ENCODE measurements at places on chromosomes 5 and 9. TPM values are rescaled to one million over a fixed set of nuclear protein-coding genes. Genes with fewer than 3 reads are reported as not detected.

DNA sequence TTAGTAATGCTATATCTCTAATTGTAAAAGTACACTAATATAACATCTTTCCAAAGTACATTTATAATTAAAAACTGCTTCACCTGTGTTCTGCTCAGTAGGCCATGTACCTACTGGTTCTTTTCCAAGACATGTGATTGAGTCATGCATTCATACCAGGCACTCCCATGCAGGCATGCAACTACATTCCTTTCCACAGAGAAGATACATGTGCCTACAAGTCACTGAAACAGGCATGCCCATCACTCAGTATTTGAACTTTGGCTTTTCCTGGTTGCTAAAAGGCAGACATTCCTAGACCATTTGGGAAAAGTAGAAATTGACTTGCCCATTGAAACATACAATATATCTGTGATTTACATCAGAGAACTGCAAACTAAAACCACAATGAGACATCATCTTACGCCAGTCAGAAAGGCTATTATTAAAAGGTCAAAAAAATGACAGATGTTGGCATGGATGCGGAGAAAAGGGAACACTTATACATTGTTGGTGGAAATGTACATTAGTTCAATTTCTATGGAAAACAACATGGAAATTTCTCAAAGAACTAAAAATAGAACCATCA is 148.3 kb upstream of the MOCS2 start:
- H3K4me1 ChIP-seq, result peaks cover 3% of the 10 kb centered on the region
- DNase-seq, result no peak
- H3K36me3 ChIP-seq, result no peaks in the 10 kb centered on the region
- no peak overlapping the region for H3K4me3 ChIP-seq
- H3K27me3 ChIP-seq, result no peaks in the 10 kb centered on the region
- no peak overlapping the region for H3K27ac ChIP-seq

DNA sequence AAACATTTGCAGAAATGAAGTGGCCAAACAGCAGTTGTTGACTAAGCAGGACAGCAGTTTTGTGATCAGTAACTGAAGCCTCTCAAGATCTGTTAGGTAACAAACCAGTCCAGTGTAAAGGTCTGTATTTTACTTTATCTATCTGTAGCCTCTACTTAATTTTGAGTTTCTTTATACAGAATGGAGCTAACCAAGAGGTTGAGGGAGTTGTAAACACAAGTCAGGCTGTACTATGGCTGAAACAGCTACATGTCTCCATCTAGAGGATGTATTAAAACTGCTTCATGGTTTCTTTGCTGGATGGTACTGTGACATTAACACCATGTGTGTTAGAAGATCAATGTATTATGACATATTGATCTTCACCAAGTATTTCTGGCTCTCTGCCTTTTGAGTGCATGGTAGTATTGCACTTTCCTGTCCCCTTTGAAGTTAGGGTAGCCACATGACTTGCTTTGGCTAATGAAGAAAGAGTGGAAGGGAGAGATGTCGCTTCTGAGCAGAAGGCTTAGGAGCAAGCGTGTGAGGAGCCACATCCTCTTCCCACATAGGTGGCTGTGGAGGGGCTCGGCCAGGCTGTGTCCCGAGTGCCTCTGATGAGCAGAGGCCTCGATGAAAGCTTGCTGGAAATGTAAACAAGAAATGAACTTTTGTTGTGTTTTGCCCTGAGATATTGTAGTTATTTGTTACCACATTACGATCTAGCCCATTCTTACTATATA is 105.6 kb upstream of the PCA3 start:
- H3K4me1 ChIP-seq, result peaks cover 7% of the 10 kb centered on the region
- no peak overlapping the region for H3K27ac ChIP-seq
- H3K36me3 ChIP-seq, result no peaks in the 10 kb centered on the region

DBH gene
- total RNA-seq, result not detected

- no peaks in the 10 kb centered on the region for H3K36me3 ChIP-seq
- no peak overlapping the region for H3K4me3 ChIP-seq
- H3K27me3 ChIP-seq, result no peaks in the 10 kb centered on the region
- DNase-seq, result no peak
- H3K27ac ChIP-seq, result no peak overlapping the region
Observed at GRCh38 chr5:31114817-31115216, 78.7 kb upstream of the CDH6 start.

- H3K36me3 ChIP-seq, result no peaks in the 10 kb centered on the region
- no peaks in the 10 kb centered on the region for H3K4me1 ChIP-seq
- no peaks in the 10 kb centered on the region for H3K27me3 ChIP-seq
- H3K4me3 ChIP-seq, result no peak overlapping the region
- no peak for DNase-seq
Observed at GRCh38 chr5:103657301-103657700, 94.7 kb upstream of the NUDT12 start.

LRRC26 gene
- 5.4 TPM for total RNA-seq

Measured in suprapubic skin (tissue), 4 donors.